Activated CD8-positive, alpha-beta memory T cell treated with anti-CD3 and anti-CD28 coated beads, Interleukin-2, amount 50 U/mL, for 48 hours (primary cell): ENCODE measurements at places on chromosomes 2 and 18.

DNA sequence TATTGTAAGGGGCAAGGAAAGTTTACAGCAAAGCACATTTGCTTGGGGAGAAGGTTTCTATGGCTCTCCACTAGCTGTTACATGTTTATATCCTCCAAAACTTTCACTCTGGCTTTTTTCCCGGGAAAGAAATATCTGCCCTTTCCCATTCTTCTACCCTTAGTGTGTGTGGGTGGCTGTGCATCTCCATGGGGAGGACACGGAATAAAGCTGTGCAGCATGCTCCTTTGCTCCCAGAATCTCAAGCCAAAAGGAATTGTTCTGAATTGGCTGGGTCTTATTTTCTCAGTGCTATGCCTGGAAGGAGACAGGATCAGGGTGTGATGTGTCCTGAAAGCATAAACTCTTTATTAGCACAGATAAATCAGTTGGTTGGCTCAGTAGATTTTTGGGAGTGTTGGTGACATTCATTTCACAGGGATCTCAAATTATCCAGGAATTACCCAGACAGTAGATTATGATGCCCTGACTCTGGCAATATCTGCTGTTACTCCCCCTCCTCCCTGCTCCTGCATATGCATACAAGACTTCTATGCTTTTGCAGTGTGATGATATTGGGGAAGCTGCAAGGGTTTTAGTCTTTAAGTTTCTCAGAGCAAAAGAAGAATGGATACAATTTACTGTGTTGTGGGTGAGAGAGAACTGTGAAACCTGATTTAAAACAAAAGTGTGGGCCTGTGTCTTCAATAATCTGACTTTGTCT lies 63.1 kb downstream of the PARD3B start:
- DNase-seq: no peak

GRCh38 chr2:120392923-120393322 lies 47.0 kb downstream of the INHBB start:
- DNase-seq: no peak

GRCh38 chr18:80250740-80251364 lies 3.5 kb upstream of the PARD6G start:
- DNase-seq: no peak

- DNase-seq: no peak
Measured at GRCh38 chr2:186129767-186130581, 356.1 kb upstream of the ZC3H15 start.

DNA sequence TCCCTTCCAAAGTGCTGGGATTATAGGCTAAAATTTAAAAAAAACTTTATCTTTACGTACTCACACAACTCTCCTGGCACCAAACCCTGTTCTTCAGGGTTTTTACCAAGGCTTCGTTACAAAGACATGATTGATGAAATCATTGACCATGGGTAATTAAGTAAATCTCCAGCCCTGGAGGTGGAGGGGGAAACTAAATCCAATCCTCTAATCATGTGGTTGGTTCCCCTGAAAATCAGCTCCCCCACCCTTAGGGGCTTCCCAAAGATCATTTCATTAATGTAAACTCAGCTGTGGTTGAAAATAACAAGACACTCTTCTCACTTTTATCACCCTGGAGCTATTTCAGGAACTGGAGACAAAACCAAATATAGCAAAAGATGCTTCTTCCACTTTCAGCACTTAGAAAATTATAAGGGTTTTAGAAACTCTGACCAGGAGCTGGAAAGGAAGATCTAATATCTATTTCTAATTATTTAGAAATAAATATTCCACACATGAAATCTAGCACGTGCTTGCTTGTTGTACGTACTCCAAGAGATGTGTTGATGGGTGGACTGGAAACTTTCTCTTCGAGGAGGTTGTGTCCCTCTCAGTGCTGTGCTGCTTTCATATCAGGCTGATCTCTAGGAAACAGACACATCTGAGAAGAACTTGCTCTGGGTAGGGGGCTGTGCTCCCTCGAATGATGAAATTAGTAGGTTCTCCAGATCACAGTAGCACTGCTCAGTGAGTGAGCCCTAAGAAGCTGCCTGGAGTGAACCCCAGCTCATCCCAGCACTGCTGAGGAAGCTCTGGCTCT lies 67.2 kb downstream of the SMAD4 start:
- DNase-seq: no peak

- no peak for DNase-seq
Measured at GRCh38 chr2:210003359-210003758, 921 bp downstream of the RPE start.

- no peak for DNase-seq
Measured at GRCh38 chr2:15971351-15971750, 31.0 kb downstream of the MYCN start.

DNA sequence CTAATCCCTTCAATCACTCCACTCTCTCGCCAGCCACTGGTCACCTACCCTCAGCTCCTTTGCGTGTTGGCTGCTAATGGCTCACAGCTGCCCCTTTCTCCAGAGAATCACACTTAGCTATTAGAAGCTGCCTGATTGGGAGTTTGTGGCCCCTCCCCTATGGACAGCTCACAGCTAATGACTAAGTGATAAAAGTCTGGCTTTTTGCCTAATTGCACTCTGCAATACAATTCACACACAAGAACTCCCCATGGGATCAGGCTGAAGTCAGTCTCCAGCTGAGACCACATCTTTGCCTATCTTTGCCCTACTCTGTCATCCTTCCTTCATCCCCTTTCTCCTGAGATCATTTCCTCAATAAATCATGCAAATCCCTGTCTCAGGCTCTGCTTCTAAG lies 701.9 kb upstream of the RAB6C start:
- DNase-seq: no peak

- no peak for DNase-seq
Measured at GRCh38 chr2:78811955-78812610, 213.4 kb upstream of the REG3G start.

DNA sequence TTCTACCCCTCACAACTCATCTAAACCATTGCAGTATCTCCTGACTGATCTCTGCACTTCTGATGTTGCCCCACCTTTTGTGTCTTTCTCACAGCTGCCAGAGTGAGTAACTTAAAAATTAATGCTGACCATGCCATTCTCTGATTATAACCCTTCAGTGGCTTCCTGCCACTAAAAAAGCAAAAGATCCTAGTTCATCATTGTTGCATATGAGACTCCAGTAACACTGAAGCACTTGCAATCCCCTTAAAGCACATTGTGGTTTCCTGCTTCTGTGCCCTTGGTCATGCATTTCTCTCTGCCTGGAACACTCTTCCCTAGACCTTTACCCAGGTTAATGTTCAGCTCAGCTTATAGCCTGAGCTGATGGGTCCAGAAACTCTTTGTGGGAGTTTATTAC lies 95.1 kb upstream of the WDSUB1 start:
- no peak for DNase-seq

DNA sequence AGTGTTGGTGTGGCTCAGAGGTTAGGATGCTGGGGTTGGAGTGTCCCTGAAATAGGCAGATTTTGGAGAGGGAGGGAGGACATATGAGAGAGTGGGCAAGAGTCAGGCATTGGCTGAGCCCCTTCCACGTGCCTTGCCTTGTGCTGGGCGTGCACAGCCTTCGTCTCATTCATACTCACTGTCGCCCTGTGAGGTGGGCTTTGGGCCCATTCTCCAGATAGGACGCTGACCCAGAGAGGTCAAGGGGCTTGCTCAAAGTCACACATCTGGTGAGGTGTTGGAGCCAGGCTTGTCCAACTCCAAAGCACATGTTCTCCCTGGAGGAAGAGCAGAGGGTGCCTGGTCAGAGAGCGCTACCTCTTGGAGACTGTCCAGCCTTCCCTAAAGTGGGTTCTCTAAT lies 166.8 kb downstream of the DYSF start:
- no peak for DNase-seq

- no peak for DNase-seq
Measured at GRCh38 chr2:28802975-28803429, 7.6 kb upstream of the SPDYA start.

- no peak for DNase-seq
Measured at GRCh38 chr2:230318190-230319121, 8.5 kb upstream of the SP140L start.

DNA sequence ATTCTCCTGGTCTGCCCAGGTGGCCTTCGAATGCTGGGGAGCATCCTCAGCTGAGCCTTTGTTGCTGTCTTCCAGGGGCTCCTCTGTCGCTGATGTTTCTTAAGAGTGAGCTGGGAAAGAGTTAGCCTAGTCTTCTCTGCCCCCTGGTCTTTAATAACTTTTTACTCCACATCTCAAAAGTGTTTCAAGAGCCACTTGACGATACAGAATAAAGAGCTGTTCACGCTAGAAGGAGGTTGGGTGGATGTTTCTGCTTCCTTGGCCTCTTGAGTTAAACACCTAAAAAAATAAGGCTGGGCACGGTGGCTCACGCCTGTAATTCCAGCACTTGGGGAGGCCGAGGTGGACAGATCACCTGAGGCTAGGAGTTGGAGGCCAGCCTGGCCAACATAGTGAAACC lies 2.8 kb upstream of the BUB1 start:
- DNase-seq: no peak

DNA sequence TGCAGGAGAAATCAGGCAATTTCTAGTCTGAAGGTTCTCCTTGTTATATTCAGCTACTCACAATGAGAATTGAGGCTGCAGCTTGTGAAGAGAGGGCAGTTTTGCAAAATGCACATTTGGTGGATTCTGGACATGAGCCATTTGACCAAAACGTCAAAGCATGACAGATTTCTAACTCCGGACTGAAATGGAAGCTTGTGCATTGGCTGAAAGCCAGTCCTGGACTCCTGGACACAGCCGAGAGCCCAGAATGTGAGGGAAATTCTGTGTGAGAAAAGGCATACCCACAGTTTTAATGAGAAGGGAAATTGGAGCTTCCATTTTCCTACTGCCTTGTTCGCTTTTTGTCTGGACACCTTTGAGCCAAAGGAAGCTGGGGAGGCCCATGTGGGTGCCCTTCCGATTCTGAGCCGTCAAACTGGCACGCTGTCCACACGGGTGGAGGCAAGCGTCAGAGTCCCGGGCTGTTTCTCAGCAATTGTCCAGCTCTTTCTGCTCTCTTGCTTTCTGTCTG lies 23.7 kb upstream of the ROCK2 start:
- DNase-seq: no peak

GRCh38 chr18:59008302-59008974 lies 131.2 kb upstream of the SEC11C start:
- DNase-seq: no peak

- DNase-seq: no peak
Measured at GRCh38 chr2:183812091-183812490, 687.8 kb downstream of the NUP35 start.

GRCh38 chr2:45120546-45120945 lies 111.3 kb upstream of the SIX2 start:
- DNase-seq: no peak

- peak; percentile 43 for DNase-seq
Measured at GRCh38 chr2:8298783-8299182, 383.1 kb upstream of the ID2 start.

GRCh38 chr2:238996331-238997136 lies 148.6 kb downstream of the TWIST2 start:
- DNase-seq: no peak

- no peak for DNase-seq
Measured at GRCh38 chr2:17621781-17622180, 81.3 kb downstream of the VSNL1 start.
